ENCODE measurements at places on chromosomes 2 and 18.

DNA sequence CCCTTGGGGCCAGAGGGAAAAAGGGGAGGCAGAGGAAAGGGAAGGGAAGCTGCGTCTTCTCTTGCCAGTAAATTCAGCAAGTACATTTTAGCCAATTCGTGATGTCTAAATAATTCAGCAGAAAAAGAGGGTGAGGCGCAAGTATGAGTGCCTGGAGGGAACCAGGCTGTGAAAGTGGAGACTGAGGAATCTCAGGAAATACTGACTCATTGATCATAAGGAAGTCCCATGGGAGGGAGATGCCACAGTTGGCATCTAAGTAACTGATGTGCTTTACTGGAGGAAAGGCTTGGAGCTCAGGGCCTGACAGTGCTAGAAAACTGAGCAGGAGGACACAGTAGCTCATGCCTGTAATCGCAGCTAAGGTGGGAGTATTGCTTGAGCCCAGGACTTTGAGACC, 31.1 kb downstream of the KIF5C start:
- no peak for DNase-seq

GRCh38 chr2:16429431-16430145, 236.0 kb downstream of the CYRIA start:
- DNase-seq: no peak

- DNase-seq: no peak
These were observed 171.6 kb downstream of the BCL2 start for GRCh38 chr18:63147973-63148372.

DNA sequence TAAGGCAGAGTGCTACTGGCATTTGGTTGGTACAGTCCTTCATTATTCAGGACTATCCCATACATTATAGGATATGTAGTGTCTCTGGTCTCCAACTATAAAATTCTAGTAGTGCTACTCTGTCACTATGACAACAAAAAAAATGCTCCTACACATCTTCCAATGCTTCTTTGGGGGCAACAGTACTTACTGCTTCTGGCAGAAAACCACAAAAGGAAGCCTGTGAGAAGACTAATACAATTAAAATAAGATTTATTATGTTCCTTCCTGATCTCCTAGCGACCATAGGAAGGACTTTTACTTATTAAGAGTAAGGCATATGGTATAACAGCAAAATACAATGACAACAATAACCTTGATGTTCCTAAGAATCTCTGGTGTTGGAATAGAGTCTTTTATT, 48.4 kb upstream of the CPO start:
- DNase-seq: no peak

DNA sequence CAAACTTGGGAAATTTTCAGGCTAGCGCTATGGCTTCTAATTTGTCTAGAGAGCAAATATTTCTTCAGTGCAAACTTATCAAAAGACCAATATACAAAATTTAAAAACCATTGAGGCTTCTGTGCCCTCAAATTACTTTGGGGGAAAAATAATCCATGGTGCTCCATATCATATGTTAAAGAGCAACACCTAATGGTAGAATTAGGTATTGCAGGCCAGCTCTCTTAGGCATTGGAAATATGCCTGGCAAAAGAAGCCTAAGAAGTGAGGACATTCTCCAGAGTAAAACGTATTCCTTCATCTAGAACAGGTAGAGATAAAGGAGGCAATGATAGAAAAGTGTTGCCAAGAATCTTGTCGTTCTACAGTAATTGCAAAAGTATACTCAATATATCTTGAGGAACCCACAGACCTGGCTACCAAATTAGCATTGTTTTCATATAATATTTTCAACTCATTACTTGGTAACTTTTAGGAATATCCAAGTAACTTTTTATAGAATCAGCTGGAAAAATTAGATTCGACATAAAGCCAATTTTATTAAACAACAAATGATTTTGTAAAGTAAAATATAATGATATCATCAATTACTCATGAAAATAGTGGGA, 401.1 kb downstream of the BCL11A start:
- DNase-seq: peak; percentile 19

DNA sequence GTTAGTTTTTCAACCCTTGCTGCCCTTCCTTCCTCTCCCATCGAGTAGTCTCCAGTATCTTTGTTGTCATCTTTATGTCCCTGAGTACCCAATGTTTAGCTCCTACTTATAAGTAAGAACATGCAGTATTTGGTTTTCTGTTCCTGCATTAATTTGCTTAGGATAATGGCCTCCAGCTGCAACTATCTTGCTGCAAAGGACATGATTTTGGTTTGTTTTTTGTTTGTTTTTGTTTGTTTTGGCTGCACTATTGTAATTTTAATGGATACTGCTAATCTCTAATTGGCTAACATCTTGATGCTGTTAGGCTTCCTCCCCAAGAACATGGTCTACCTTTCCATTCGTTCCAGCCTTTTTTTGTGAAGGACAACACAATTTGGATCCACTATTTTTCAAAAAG, 31.2 kb upstream of the HNRNPLL start:
- no peak for DNase-seq

GRCh38 chr2:69603146-69603743, 40.3 kb downstream of the AAK1 start:
- no peak for DNase-seq

DNA sequence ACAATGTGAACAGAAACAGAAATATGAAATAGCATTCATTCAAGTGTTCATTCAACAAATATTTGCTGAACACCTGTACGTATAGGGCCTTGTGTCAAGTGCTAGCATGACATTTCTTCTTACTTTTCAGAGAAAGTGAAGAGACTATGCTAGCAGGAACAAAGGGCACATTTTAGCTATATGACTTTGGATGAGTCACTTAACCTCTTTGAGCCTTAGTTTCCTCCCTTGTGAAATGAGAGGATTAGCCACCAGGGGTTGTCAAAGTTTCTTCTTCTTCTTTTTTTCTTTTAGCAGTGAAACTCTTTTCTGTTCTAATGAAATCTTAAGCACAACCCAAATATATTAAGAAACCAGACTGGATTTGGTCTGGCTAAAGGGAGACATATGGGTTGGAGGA, 53.1 kb downstream of the FIGN start:
- no peak for DNase-seq

- DNase-seq: no peak
These were observed 114.2 kb upstream of the SULT1C3 start for GRCh38 chr2:108125581-108125980.

DNA sequence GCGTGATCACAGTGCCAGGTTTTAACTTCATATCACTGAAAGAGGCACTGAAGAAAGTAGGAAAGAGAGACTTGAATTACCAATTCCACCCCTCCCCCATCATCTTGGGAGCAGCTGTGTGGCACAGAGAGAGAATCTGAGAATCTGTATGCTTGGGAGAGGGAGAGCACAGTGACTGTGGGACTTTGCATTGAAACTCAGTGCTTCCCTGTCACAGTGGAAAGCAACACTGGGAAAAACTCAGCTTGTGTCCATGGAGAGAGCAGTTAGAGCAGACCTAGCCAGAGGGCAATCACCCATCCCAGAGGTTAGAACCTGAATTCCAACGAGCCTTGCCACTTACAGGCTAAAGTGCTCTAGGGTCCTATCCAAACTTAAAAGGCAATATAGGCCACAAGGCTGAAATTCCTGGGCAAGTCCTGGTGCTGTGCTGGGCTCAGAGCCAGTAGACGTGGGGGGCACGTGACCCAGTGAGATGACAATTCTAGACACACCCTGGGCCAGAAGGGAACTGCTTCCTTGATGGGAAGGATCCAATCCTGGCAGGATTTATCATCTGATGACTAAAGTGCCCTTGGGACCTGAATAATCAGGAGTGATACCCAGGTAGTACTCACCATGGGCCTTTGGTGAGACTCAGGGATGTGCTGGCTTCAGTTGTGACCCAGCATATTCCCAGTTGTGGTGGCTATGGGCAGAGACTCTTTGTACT, 15.5 kb upstream of the ABCB11 start:
- DNase-seq: no peak

DNA sequence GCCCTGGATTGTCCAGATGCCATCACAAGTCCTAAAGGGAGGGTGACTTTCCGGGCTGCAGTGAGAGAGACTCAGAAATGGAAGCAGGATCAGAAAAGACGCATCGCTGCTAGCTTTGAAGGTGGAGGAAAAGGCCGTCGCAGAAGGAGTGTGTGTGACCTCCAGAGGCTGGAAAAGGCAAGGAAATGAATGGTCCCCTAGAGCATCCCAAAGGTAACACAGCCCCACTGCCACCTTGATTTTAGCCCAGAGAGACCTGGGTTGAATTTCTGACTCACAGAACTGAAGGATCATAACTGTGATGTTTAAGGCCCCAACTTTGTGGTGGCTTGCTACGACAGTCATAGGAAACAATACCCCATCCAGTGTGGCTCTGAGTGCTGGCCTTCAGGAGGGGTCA, 8.6 kb upstream of the NCK2 start:
- DNase-seq: no peak

- DNase-seq: no peak
These were observed 36.6 kb downstream of the EXOC6B start for GRCh38 chr2:72789241-72789640.

GRCh38 chr2:7825591-7826312, 856.1 kb upstream of the ID2 start:
- DNase-seq: no peak

DNA sequence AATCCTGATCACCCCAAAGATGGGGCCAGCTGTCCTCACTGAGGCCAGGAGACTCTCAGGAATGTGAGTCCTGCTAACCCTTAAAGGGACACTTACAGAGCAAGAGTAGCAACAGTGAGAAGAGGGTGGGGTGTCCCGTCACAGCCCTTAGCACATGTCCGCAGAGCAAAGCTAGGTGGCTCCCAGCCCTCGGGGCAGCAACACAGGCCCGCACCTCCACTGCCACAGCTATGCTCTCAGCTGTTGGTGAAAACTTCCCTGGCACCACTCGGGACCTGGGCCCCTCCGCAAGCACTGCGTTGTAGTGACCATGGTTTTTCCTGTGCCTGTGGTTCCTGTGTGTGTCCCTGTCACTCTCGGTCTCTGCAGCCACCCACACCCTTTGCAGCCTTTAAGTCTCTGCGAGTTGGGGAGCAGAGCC, 76.4 kb upstream of the UXS1 start:
- no peak for DNase-seq

DNA sequence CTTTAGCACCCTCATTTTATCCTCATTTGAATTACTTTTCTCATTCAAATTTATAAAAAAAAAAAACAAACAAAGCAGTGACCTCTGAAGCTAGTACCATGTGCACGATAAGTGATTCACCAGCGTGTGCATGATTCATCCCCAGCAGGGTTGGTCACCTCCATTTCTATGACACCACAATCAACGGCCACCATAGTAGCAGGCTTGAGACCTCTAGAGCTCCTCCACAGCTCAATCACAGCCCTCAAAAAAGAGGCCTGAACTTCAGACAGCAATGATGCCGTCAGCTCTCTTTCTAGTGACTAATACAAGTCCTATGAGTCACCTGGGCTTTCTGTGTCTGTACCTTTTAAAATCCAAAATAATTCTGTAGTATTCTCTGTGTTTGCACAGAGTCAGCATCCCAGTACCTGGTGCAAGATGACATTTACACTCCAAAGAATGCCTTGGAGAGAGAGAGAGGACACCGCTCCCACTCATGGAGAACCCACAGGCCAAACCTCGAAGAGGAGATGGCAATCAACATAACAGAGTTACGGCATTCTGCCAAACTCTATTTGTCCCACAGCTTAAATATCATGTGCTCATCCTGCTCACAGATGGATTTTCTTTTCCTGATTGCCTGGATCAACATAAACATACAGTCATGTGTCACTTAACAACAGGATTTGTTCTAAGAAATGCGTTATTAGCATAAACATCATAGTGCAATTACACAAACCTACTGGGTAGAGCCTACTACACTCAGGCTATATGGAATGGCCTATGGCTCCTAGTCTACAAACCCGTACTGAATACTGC, 58.7 kb downstream of the L3MBTL4 start:
- DNase-seq: no peak

- no peak for DNase-seq
These were observed 32.5 kb downstream of the PRKRA start for GRCh38 chr2:178418426-178418825.

GRCh38 chr2:134676960-134677359, 41.8 kb downstream of the TMEM163 start:
- DNase-seq: no peak

DNA sequence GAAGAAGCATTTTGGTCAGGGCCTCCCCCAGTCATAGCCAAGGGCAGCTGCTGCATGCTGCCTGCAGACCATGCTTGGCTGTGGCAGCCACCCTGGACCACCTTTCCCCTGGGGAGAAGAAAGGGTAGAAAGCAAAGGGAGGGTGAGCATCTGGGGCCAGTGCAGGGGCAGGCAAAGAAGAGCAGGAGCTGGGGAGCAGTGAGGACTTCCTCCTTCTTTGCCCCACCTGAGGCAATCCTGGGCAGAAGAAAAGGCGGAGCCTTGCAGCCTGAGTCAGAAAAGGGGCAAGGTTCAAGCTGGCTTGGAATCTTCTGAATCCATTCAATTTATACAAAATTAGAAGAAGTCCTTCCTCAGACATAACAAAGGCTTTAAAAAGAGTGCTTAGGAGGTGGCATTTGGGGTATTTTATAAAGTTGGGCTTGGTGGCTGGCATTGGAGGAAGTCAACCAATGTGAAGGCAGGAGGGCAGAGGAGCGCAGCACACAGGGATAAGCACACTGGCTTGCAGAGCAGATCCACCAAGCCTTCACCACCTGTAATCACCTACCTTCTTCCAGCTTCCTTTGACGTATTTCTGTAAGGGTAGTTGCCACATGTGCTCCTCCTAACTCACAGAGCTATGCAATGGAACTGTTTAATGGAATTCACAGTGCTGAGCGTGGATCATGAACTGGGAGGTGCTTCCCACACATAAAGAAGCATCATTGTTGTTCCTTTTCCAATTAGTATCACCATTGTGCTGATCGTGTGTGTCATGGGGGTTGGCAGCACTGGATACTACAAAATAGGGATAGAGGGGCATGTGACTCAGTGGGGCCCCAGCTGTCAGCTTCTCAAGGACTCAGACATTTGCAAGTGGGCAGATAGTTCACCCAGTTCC, 154.4 kb upstream of the EPAS1 start:
- DNase-seq: no peak

- no peak for DNase-seq
These were observed 214.5 kb downstream of the NBAS start for GRCh38 chr2:15346624-15347023.

GRCh38 chr2:104025295-104025694, 828.6 kb upstream of the POU3F3 start:
- no peak for DNase-seq

GRCh38 chr2:30567317-30567716, 120.3 kb downstream of the LCLAT1 start:
- no peak for DNase-seq

DNA sequence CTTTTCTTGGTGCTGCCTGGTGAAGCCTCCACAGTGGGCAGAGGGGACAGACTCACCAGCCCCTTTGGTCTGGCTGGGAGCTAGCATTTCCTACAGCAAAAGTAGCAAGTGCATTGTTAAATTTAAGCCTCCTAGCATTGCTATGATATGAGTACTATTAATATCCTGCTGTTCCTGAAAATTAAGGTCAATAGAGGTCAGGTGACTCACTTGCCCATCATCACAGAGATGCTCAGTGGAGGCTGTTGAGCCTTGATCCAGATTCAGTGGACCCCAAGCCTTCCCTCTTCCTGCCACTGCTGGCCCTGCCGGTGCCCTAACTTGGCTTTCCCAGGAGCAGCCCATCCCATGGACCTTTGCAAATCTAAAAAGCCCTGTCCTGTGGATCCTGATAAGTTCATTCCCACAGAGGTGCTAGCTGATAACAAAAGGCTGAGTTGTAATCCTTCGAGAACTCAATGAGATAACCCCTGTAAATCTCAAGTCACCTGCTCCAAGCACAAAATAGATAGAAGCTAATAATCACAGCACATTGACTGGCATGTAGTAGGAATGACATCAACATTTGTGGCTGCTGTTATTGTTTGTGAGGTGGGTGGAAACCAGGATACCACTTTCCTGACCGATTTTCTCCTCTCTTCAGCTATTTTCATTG, 84.4 kb downstream of the THNSL2 start:
- DNase-seq: no peak
